IPS-NIHi11 (cell line): ENCODE measurements at places on chromosomes 6 and 20.

DNA sequence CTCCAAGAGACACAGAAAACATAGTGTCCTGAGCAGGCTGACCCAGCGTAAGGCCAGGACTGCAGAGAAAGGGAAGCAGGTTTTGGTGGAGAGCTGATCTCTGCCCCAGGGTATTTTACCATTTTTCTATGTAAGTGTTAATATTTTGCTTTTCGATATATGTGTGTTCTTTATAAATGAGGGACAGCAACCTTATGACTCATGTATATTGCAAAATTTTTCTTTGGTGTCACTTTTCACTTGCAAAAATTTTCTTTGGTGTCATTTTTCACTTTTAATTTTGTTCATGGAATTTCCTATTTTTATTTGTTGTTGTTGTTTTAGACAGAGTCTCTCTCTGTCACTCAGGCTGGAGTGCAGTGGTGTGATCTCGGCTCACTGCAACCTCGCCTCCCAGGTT lies 34.6 kb upstream of the PXDC1 start:
- no peak for DNase-seq

DNA sequence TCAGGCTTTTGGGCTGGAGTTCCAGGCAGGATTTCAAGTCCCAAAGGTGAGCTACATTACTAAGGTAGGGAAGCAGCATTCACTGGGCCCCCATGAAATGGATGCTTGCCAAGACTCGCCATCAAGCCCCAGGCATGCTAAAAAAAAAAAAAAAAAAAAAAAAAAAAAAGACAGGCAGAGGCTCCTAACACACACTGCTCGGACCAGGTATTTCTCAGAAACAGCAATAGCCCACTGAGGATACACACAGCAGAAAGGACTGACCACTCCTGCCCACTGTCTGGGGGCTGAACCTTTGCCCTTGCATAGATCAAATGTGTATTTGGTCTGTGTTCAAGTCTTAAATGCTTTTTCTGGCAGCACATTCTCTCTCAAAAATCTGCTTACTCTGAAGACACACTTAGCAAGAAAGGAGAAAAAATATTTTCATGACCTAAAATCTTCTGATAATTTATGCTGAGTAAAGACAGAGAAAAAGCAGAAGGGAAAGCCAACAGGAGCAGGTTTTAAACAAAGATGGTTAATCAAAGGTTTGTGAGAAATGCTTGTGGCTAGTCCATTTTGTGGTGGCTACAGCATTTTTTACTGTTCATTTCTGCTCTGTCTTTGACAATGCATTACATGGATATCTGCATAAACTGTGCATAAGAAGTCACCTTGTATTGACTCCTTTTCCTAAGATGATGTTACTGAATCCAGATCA lies 37.9 kb upstream of the BEND6 start:
- no peak for DNase-seq

DNA sequence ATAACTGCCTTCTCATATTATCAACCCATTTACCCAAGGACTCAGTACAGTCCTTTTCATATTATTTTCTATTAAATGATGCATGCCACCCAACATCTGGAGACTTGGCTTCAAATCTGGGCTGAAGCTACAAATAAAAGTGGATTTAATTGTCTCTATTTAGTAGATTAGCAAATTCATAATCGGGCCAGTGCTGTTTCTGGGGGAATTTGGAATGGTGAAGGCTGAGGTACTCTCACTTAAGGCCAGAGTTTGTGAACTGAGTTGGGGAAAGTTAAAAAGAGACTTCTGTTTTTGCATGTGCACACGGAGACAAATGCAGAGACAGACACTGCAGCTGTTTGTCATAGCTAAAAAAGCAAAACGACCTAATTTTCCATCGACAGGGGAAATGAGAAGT lies 100.9 kb downstream of the PFDN4 start:
- no peak for DNase-seq

GRCh38 chr6:3240595-3240994 lies 13.1 kb upstream of the TUBB2B start:
- DNase-seq = no peak

- no peak for DNase-seq
Observed at GRCh38 chr6:56091159-56091869, 156.1 kb downstream of the COL21A1 start.

DNA sequence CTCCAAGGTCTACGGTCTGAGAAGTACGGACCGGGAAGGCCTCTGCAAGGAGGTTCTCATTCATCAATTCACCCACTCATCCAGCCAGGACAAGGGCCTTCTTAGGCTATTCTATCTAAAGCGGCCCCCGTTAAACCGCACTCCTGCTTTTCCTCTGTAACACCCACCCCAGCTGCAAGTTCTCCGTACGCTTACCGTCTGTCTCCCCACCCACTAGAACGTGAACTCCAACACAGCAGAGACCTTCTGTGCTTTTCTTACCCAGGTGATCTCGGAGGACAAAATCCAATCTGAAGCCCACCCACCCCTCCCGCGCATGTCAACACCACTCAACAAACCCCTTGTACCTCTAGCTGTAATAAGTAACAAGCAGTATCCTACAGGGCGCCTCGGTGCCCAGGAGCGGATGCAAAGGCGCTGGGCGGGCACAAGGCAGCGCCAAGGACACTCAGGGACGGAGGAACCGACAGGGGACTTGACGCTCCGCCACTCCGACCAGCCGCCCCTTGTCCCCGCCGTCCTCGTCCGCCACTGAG lies 351 bp downstream of the AURKA start:
- no peak for DNase-seq

- DNase-seq = no peak
Observed at GRCh38 chr6:5698318-5698717, 308.4 kb downstream of the NRN1 start.

DNA sequence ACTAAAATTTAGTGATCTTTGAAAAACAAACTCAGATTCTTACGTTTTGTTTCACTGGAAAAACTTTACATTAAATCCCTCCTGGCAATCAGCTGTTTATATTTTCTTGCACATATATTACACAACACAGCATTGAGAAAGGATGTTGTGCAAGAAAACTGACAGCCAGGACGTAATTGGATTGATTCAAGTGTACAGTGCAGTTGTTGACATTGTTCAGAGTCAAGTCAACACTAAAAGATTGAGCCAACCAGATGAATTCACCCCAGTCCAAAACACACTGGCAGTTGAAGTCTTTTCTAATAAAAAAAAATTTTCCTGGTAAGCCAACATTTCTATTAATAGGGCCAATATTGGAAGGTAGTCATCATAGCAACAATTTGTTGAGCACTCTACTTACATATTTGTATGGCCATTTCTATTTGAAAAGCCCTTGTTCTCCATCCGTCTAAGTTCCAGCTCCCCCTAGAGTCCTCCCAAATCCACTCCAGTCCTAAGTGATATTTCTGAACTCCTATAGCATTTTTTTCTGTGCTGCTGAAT lies 20.9 kb upstream of the VNN1 start:
- DNase-seq = no peak
